ENCODE measurements at places on chromosomes 13 and 19.
A peak's percentile ranks its signal among the peaks of the same experiment; 100 is the strongest.

GRCh38 chr13:42820451-42820850 is 39.1 kb downstream of the FAM216B start:
- no peaks in the 10 kb centered on the region for H3K36me3 ChIP-seq
- H3K27me3 ChIP-seq: no peaks in the 10 kb centered on the region
- H3K4me1 ChIP-seq: no peaks in the 10 kb centered on the region
- no peak overlapping the region for H3K27ac ChIP-seq
- no peak for DNase-seq

DNA sequence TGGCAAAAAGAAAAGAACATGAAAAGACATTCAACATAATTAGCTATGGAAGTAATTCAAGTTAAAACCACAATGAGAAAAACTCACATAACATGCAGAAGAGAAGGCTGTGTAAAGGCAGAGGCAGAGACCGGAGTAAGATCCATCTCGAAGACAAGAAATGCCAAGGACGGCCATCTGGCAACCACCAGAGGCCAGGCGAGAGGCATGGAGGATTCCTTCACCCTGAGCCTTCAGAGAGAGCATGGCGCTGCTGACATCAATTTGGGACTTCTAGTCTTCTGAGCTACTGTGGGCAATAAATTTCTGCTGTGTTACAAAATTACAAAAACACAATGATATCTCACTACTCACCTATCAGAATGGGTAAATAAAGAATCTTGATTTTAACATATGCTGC is 381.0 kb downstream of the TSHZ3 start:
- no peak overlapping the region for H3K4me3 ChIP-seq
- peak; percentile 2 for DNase-seq
- no peaks in the 10 kb centered on the region for H3K27me3 ChIP-seq
- H3K27ac ChIP-seq: no peak overlapping the region

DNA sequence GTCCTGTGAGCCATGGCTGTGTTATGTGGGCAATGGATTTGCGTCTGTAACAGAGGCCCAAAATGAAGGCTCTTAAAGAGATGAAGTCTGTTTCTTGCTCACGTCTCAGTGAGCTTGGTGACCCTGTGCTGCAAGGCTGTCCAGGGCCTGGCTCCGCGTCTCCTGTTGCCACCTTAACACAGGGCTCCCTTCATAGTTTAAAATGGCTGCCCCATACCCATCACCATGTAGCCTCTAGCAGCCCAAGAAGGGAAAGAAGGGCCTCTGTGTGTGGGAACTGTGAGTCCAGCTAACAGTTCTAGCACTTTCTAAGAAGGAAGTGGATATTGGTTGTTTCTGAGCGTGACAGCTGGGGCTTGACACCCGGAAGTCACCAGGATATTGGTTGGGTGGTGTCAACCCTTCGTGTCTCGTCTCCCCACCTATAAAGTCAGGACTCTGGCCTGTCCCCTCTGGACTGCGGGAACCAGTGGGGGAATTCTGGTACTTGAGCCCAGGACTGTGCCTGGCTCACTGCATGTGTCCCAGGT is 20.9 kb downstream of the TMED1 start:
- no peak overlapping the region for H3K27ac ChIP-seq
- H3K4me3 ChIP-seq: no peak overlapping the region
- no peak for DNase-seq
- peaks cover 33% of the 10 kb centered on the region for H3K4me1 ChIP-seq

DNA sequence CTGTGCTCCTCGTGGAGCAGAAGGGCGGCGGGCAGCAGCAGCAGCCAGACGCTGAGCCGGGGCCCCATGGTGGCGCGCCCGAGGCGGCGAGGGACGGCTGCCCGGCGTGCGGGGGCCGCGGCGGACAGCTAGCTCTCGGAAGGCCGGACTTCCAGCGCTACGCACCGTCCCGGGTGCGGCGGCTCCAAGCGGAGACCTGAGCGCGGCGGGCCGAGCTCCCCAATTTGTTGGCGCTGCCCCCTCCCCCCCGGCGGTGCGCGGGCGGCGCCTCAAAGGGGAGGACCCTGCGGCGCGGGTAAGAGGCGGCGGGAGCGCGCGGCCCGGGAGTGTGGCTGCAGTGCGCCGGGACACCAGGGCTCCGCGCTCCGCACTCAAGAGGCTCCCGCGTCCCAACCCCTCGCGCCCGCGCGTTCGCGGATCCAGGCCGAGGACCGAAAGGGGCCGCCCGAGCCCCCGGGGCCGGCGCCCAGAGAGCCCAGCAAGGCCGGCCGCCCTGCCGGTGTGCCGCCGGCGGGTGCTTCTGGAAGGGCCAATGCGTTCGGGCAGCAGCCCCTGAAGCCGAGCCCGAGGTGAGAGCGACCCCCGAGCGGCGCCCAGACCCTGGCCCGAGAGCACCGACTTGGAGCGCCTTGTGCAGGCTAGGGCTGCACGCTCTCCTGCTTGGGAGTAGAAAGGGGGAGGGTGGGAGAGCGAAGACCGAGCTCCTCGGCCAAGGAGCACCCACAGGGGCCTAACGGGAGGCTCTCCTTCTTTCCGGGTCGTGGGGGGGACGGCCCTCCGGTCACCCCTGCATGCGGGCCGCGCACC is at the start of the genes COL4A1 and COL4A2:
Gene COL4A1, minus strand, starts transcription at position 198 of the 807 bp plus-strand sequence. Its CDS starts 130 bp downstream, at position 68.
Gene COL4A2, plus strand, starts transcription at position 325 of the 807 bp plus-strand sequence. CDS start 620 bp downstream, outside the sequence.
- H3K4me1 ChIP-seq: no peaks in the 10 kb centered on the region
- H3K4me3 ChIP-seq: no peak within 1 kb of the TSS
- peaks cover 8% of the 10 kb centered on the region for H3K27me3 ChIP-seq
- H3K27ac ChIP-seq: no peak within 1 kb of the TSS

DNA sequence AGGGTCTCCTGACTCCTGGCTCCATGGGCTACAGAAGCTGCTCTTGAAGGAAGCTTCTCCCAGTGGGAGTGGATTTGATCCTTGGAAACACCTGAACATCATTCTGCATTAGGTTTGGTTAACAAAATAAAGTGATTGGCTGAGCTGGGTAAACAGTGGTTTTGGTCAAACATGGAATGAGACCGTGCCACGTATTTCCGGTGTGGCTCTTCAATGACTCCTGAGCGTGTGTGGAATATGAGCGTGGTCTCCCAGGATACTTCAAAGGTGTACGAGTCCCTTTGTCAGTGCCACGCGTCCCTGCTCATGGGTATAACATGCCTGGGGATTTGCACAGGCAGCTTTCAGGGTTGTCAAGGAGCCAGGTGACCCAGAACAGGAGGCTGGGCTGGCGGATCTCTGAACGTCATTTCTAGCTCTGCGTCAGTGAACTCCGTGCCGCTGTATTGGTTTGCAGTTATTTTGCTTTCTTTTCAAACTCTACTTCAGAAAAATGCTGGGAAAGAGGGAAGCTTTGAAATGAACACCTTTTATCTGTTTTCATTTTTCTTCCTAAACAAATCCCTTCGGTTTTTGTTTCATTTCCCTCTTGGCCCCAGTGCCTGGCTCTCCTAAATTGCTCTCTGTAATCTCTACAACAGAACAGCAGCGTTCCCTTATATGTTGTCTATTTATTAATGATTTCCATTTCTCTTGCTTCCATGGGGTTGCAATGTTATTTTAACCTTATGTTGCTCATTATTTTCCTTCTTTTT is 26.3 kb upstream of the GJB6 start:
- H3K27me3 ChIP-seq: no peaks in the 10 kb centered on the region
- H3K36me3 ChIP-seq: no peaks in the 10 kb centered on the region
- no peak for DNase-seq
- H3K4me1 ChIP-seq: no peaks in the 10 kb centered on the region

- no peaks in the 10 kb centered on the region for H3K27me3 ChIP-seq
- no peak overlapping the region for H3K4me3 ChIP-seq
- peaks cover 2% of the 10 kb centered on the region for H3K4me1 ChIP-seq
- DNase-seq: no peak
- no peaks in the 10 kb centered on the region for H3K36me3 ChIP-seq
These were observed 31.2 kb downstream of the SPRYD7 start for GRCh38 chr13:49904729-49905456.

DNA sequence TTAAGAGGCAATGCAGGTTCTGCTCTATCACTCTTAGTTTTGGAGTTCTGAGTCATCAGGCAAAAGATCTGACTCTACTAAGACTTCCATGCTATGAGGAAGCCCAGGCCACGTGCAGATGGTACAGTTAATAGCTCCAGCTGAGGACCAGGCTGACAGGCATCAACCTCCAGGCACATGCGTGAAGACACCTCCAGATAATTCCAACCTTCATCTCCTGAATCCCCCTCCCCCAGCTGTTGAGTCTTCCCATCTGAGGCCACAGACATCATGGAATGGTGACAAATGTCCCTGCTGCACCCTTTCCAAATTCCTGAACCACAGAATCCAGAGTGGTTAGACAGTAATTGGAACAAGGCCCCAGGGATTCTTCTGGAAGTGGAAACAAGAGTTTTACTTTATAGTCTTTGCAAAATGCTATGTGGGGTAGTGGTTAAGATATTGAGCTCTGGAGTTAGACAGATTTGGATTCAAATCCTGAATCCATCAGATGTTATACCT is 183.8 kb downstream of the KLF5 start:
- H3K4me1 ChIP-seq: no peaks in the 10 kb centered on the region
- no peak for DNase-seq
- H3K27me3 ChIP-seq: no peaks in the 10 kb centered on the region
- no peak overlapping the region for H3K4me3 ChIP-seq
- H3K36me3 ChIP-seq: no peaks in the 10 kb centered on the region
- H3K27ac ChIP-seq: no peak overlapping the region

Data from K562 (cell line).